ENCODE measurements at places on chromosomes 4 and X.

DNA sequence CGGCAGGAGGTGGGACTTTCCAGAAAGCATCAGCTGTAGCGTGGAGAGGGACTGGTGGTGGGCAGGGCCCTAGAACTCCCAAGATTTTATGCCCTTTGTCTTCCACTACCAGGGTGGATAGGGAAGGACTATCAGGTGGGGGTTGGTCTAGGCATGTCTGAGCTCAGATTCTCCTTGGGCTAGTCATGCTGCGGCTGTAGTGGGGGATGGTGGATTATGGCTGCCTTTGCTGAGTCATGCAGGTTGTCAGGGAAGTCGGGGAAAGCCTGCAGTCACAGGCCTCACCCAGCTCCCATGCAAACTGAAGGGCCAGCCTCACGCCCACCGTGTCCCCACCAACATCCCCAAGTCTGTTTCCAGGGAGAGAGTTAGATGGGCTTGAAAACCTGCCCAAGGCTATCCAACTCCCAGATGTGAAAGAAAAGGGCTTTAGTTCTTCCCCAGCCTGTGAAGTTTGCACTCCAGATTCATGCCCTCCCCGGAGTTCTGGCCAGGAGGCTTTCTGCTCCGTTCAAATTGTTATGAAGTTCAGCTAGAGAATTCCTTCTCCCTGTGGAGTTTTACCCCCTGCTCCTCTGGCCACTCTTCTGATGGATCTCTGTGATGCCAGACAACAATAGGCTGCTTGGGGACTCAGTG is 13.4 kb upstream of the MEPE start:
- H3K27ac ChIP-seq = peak overlapping the region; percentile 86
- H3K4me1 ChIP-seq = peaks cover 16% of the 10 kb centered on the region
- no peaks in the 10 kb centered on the region for H3K27me3 ChIP-seq
- no peak for DNase-seq
- no peak overlapping the region for H3K4me3 ChIP-seq
- H3K36me3 ChIP-seq = peaks cover 2% of the 10 kb centered on the region

GRCh38 chrX:130339408-130340222 is at the start of gene SLC25A14:
SLC25A14 (plus strand) TSS chrX:130339919; CDS start chrX:130340279, 360 bp downstream.
- H3K36me3 ChIP-seq = no peaks in the 10 kb centered on the region
- peak within 1 kb of the TSS; percentile 95 for H3K4me3 ChIP-seq
- peak within 1 kb of the TSS; percentile 81 for H3K27ac ChIP-seq
- DNase-seq = no peak
- no peaks in the 10 kb centered on the region for H3K27me3 ChIP-seq

- H3K27me3 ChIP-seq = no peaks in the 10 kb centered on the region
- no peak for DNase-seq
- H3K27ac ChIP-seq = no peak overlapping the region
- H3K4me3 ChIP-seq = no peak overlapping the region
Observed at GRCh38 chr4:156734965-156735895, 236.4 kb downstream of the PDGFC start.

GRCh38 chr4:15755321-15756155 is 22.6 kb upstream of the CD38 start:
- DNase-seq = no peak
- H3K27ac ChIP-seq = no peak overlapping the region
- peaks cover 18% of the 10 kb centered on the region for H3K4me1 ChIP-seq
- no peaks in the 10 kb centered on the region for H3K27me3 ChIP-seq
- no peak overlapping the region for H3K4me3 ChIP-seq
- no peaks in the 10 kb centered on the region for H3K36me3 ChIP-seq

DNA sequence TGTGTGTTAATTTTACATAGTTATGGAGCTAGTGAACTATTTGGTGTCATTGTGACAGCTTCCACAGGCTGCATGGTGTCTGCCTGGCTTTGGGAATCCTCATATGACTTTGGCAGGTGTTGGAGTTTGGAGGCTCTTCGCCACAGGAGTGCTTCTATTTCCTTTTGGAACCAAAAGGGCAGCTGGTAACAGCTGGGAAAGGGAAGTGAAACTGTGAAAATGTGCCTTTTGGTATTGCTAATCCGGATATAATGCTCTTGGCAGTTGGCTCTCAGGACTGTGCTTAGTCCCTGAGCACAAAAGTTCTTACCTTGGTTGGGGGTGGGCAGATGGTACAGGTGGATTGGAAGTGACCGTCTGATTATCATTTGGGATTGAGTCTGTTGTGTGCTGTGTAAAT is 18.1 kb downstream of the OFD1 start:
- peaks cover 8% of the 10 kb centered on the region for H3K36me3 ChIP-seq
- H3K4me1 ChIP-seq = no peaks in the 10 kb centered on the region
- no peaks in the 10 kb centered on the region for H3K27me3 ChIP-seq
- H3K4me3 ChIP-seq = no peak overlapping the region
- H3K27ac ChIP-seq = no peak overlapping the region

DNA sequence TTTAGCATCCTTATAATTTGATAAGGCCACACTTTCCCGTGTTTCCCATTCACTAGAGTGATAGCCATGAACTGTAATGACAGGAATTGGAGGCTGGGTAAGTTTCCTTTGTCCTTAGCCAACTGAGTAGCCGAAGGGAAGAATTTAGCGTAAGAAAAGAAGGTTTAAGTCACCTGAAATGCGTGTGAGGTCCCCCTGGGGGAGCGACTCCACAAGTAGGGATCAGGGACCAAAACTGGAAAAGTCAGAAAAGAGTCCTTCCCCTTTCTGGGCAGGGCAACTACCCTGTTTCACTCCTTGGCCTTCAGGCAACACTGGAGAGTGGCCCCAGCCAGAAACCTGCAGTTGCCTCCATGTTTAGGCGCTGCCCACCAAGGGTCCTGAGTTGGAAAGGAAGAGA is 81.6 kb upstream of the MED14 start:
- H3K4me1 ChIP-seq = peaks cover 6% of the 10 kb centered on the region
- no peak overlapping the region for H3K4me3 ChIP-seq
- H3K27ac ChIP-seq = no peak overlapping the region
- H3K27me3 ChIP-seq = no peaks in the 10 kb centered on the region
- H3K36me3 ChIP-seq = no peaks in the 10 kb centered on the region

DNA sequence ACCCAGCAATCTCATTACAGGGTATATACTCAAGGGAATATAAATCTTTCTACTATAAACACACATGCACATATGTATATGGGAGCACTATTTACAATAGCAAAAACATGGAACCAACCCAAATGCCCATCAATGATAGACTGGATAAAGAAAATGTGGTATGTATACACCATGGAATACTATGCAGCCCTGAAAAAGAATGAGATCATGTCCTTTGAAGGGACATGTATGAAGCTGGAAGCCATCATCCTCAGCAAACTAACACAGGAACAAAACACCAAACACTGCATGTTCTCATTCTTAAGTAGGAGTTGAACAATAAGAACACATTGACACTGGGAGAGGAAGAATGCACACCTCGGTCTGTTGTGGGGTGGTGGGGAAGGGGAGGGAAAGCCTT is 80.6 kb upstream of the TBX22 start:
- H3K4me3 ChIP-seq = no peak overlapping the region
- DNase-seq = no peak
- H3K36me3 ChIP-seq = no peaks in the 10 kb centered on the region
- H3K27ac ChIP-seq = no peak overlapping the region

DNA sequence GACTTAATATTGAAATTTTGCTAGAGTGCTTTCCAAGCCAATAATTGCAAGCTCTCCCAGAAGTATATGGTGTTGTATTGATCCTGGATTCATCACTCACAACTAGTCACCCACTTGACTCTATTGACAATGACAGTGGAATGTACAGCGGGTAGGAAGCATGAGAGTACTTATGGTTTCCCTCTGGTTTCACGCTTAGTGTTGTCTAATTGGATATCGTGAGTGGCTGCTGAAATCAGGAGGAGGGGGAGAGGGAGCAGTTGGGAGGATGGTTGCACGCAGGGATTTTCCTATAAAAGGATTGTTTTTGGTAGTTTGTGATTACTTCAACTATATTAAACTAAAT is 1819.5 kb upstream of the TENM3 start:
- peaks cover 3% of the 10 kb centered on the region for H3K4me1 ChIP-seq
- H3K27ac ChIP-seq = no peak overlapping the region
- no peaks in the 10 kb centered on the region for H3K36me3 ChIP-seq
- H3K27me3 ChIP-seq = peaks cover under 1% of the 10 kb centered on the region
- H3K4me3 ChIP-seq = no peak overlapping the region

DNA sequence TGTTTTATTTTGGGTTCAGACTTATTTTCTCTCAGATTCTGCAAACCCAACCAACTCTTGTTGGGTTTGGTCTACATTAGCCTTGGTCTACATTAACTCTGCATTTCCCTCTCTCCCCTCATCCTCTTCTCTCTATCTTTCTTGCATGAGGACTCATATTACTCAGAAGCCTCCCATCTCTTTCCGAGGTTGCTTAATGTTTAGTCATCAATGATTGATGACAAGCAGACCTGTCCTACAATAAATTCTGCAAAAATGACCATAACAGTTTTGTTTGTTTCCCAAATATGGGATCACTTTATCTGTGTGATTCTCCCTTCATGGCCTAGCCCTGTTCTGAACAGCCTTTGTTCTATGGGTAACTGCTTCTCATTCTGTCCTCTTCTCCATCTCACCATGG is 75.2 kb downstream of the GABRB1 start:
- no peak overlapping the region for H3K27ac ChIP-seq
- H3K36me3 ChIP-seq = no peaks in the 10 kb centered on the region
- H3K4me3 ChIP-seq = no peak overlapping the region
- no peak for DNase-seq
- H3K27me3 ChIP-seq = peaks cover 46% of the 10 kb centered on the region

DNA sequence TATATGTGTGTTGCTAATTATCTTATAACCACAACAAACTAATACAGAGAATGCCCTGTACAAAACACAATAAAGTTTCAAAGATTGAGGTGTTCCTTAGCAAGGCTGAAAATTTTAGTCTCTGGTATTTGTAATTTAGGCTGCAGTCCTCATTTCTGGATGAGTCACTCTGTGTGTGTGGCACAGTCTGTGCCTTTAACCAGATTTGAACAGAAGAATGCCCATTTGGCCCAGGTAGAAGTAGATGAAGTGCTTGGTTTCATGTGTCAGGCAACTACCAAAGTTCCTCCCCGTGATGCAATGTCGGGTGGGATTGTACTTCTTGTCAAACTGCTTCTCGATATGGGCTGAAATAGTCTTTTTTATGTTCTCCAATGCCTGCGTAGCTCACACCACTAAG is 91.6 kb upstream of the H2AZ1 start:
- no peak overlapping the region for H3K4me3 ChIP-seq
- DNase-seq = no peak
- no peaks in the 10 kb centered on the region for H3K4me1 ChIP-seq
- peaks cover 1% of the 10 kb centered on the region for H3K36me3 ChIP-seq
- no peak overlapping the region for H3K27ac ChIP-seq

DNA sequence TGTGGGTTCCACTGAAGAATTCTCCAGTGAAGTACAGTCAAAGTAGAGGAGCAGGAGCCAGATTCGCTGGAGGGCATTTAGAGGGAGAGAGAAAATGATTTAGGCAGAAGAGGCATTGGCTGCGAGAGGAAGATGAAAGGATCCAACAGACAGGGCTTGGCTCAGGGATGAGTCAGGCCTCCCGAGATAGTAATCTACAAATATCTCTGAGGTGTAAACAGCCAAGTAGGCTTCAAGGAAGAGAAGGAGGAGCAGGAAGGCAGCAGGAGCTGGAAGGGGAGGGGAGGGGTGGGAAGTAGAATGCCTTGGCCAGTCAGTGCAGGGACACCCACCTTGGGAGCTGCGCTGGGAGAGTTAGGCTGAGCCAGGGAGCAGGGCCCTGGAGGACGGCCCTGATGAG is 55.5 kb downstream of the PJA1 start:
- no peak overlapping the region for H3K27ac ChIP-seq
- no peak for DNase-seq
- no peaks in the 10 kb centered on the region for H3K36me3 ChIP-seq
- peaks cover 9% of the 10 kb centered on the region for H3K4me1 ChIP-seq

- H3K4me1 ChIP-seq = peaks cover 6% of the 10 kb centered on the region
- DNase-seq = no peak
- no peak overlapping the region for H3K27ac ChIP-seq
- peaks cover 2% of the 10 kb centered on the region for H3K27me3 ChIP-seq
Observed at GRCh38 chr4:165827018-165827417, 46.0 kb upstream of the TLL1 start.

- no peaks in the 10 kb centered on the region for H3K27me3 ChIP-seq
- no peak overlapping the region for H3K4me3 ChIP-seq
- no peak for DNase-seq
Observed at GRCh38 chr4:38983787-38984598, 48.2 kb downstream of the TMEM156 start.

- peak overlapping the region; percentile 81 for H3K27ac ChIP-seq
- DNase-seq = no peak
- H3K36me3 ChIP-seq = peaks cover 8% of the 10 kb centered on the region
- peaks cover 89% of the 10 kb centered on the region for H3K4me1 ChIP-seq
- peak overlapping the region; percentile 31 for H3K4me3 ChIP-seq
Observed at GRCh38 chrX:136162827-136163570, 15.7 kb downstream of the FHL1 start.

DNA sequence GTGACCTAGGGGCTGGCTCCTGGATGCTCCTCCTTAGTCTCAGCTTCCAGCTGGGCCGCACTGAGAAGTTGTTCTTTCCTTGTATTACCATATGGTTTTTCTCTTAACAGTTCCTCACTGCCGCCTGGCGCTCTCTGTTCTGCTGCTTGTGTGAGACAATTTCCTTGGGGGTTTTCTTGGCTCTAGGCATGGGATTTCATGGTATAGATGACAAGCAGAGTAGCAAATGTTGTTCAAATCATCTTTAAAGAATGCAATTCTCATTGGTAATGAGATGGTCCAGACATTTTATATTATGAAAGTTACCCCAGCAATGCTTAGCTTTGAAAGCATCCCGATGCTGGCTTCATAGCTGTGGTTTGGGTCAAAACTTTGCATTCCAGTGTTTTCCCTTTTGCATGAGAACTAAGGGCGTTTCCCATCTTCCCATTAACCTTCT is 37.6 kb downstream of the SEPTIN11 start:
- H3K4me1 ChIP-seq = peaks cover 95% of the 10 kb centered on the region
- H3K4me3 ChIP-seq = peak overlapping the region; percentile 48
- no peaks in the 10 kb centered on the region for H3K27me3 ChIP-seq
- peaks cover 14% of the 10 kb centered on the region for H3K36me3 ChIP-seq

DNA sequence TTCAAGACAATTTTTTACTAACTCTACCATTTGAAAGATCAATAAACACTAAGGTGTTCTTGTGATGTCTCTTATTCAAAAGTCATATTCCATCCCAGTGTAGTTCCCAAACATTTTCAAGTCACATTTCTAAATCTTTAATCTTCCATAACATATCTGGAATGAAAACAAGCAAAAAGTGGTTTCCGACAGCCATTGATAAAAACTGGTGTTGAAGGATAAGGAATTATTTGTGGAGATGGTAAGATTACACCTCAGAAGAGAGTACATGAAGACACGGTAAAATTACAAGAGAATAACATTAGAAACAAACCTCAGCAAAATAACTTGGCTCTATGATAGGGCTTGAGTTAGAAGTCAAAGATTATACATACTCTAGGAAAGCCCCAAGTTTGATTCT is 4.3 kb downstream of the CHIC2 start:
- DNase-seq = no peak
- H3K4me3 ChIP-seq = peak overlapping the region; percentile 13
- H3K27me3 ChIP-seq = no peaks in the 10 kb centered on the region

DNA sequence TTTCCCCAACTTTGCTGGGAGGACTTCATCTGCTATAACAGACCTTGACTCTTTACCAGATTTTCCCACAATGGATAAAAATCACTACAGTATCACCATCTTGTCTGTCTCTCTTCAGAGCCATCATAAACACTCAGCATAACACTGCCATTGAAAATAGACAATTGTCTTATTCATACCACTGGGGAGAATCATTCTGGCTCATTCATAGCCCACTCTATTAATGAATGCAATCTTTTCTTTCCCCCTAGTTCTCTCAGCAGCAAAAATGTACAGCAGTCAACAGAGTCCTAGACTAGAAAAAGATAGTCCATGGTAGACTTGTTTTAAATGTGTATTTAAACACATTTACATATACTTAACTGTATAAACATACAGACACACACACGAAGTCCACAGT is 19.2 kb downstream of the SLC9A7 start:
- H3K4me1 ChIP-seq = no peaks in the 10 kb centered on the region
- H3K27ac ChIP-seq = no peak overlapping the region
- H3K27me3 ChIP-seq = no peaks in the 10 kb centered on the region
- H3K36me3 ChIP-seq = peaks cover 7% of the 10 kb centered on the region
- DNase-seq = no peak
